Activated T-helper 1 cell treated with anti-CD3 and anti-CD28 coated beads, Interleukin-2, amount 50 U/mL, for 16 hours (primary cell): ENCODE measurements at places on chromosomes 4 and X.

DNA sequence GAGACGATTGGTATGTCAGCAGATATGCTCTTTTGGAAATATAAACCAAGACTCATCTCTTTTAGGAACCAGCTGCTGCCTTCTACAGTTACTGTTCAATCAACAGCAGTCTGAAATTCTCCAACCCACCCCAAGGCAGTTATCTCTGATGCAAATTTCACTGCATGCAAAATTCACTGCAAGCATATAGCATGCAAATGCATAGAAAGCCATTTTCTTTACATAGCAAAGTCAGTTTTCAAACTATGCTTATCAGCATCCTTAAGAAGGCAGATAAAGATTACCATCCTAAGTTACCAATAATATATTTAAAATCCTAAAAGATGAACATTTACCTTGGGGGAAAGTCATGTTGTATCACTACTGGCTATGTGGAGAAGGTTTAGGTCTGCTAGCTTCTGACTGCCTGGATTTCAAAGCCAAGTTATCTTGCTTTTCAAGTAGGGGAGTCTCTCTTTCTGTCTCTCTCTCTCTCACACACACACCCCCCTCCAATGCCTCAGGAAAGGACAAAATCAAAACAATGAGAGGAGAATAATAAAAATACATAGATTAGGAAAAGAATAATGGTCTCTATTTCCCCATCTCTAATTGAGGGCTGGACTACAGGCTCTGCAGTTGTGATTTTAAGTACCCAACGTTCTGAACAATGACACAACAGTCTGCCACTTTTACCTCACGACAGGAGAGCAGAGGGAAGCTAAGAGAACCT is 1.5 kb downstream of the NMU start:
- no peak for DNase-seq

DNA sequence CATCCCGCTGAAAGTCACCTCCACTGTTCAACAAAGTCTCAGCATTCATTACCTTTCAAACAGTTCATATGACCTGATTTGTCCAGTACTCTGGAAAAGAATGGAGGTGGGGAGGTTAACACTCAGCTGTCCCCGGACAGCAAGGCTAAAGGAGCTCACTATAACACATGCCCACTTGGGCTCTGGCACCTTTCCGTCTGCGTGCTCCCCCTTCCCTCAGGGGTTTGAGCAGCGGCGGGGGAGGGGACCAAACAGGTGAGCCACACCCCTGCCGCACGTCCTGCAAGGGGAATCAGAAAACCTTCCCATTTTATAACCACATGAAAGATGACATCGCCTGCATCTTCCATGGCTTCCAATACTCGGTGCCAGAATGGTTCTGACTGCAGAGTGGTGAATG is 39.9 kb upstream of the NFXL1 start:
- no peak for DNase-seq

DNA sequence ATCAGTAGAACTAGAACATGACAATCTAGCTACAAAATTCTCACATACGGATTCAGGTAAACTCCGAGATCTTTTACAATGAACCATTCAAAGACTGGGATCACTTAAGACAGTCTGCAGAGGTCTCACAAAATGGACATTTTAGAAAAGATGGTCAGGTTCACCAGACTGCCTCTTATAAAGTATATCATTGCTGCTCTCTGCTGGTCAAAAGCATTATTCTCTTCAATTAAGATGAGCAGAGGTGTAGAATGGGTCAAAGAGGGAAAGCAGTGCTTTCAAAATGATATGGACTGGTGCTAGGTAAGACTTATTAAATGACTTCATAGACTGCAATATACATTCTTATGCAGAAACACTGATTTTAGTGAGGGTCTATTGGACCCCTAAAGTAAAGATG is 434.7 kb downstream of the PACRGL start:
- DNase-seq, result no peak

DNA sequence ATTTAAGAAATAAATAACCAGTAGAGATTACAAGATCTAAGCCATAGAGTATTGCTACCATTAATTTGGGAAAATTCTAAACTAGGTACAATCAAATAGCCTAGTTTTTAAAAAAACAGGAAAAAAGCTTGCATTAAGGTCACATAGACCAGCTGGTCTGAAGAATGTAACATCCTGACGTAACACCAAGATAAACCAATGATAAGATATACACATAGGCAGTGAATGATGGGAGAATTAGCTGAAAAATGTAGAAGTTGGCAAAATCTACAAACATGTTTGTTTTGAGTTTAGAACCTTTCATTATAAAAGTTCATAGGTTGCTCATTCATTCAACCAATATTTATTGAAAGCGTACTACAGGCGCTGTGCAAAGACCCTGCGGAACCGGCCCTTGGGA is 120.0 kb downstream of the SH3RF1 start:
- no peak for DNase-seq

DNA sequence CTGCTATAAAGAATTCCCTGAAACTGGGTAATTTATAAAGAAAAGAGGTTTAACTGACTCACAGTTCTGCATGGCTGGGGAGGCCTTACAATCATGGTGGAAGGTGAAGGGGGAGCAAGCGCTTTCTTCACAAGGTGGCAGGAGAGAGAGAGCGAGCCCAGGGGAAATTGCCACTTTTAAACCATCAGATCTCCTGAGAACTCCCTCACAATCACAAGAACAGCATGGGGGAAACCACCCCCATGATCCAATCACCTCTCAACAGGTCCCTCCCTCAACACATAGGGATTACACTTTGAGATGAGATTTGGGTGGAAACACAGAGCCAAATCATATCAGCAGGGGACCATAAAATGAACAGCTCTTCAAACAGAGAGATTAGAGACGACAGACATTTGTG is 198.6 kb downstream of the MAGEB5 start:
- DNase-seq, result no peak

DNA sequence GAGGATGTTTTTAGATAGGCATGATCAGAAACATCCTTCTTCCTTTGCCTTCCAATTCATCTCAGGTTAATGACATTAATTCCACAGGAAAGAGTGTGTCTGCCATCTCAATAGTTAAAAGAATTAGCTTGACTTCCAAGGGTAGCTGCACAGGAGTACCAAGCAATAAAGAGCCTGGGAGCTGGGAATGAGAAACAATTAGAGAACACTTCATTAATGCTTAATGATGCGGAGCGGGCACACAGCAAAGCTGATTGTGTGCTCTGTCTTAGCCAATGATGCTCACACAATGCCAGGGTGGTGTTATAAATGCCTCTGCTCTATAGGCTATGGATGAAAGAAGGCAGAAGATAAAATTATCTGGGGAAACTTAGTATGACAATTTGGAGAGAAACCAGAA is 1052.5 kb upstream of the LCORL start:
- no peak for DNase-seq

DNA sequence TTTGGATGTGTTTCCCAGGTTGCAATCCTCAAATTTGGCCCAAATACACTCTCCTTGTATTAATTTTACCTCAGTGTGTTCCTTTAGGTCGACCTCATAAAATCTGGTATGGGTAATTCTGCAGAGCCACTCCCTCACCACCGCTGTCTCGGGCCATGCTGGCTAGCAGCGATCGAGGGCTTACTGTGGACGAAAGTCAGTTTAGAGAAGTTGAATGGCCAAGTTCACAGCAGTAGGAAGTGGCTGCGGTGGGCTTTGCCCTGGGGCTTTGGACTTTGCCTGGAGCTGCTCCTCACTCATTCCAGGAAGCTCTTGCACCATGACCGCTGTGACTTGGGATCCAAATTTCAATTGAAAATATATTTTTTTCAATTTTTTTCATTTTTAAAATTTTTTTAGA is 19.6 kb downstream of the TMEM187 start:
- DNase-seq, result no peak

GRCh38 chrX:151723156-151723760 is 7.4 kb downstream of the FATE1 start:
- DNase-seq, result no peak

GRCh38 chr4:17494258-17495190 is 17.4 kb downstream of the QDPR start:
- no peak for DNase-seq

- no peak for DNase-seq
Observed at GRCh38 chr4:76373919-76374552, 46.9 kb downstream of the CCDC158 start.

- DNase-seq, result no peak
Observed at GRCh38 chr4:41364876-41365275, 108.1 kb downstream of the UCHL1 start.

- DNase-seq, result peak; percentile 6
Observed at GRCh38 chrX:103215425-103215991, 600 bp downstream of the BEX4 start.

- no peak for DNase-seq
Observed at GRCh38 chr4:183532821-183533220, 28.0 kb downstream of the ING2 start.

- no peak for DNase-seq
Observed at GRCh38 chr4:67288964-67289363, 256.3 kb downstream of the CENPC start.

DNA sequence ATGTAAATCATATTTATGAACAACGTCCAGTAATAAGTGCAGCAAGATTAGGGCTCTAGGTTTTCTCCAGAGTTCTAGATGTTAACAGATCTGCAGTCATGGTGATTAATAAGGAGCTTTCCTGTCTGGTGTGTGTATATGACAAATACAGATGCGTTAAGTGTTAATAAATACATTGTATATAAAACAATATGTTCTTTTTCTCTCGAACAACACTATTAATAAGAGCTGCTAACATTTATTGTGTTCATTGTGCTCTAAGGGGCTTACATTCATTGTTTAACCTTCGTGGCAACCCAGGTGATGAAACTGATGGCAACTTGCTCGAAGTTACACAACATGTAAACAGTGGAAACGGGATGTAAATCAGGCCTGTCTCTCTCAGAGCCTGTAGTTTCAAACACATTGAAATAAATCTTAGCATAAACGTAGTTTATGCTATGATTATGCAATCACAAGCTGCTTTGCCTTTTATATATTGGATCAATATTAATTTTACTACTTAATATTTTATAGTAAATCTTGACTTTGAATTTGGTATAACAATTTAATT is 547 bp upstream of the CLGN start:
- no peak for DNase-seq

- no peak for DNase-seq
Observed at GRCh38 chr4:11446155-11446811, 17.6 kb upstream of the HS3ST1 start.

GRCh38 chrX:123905332-123905731 is 45.5 kb downstream of the XIAP start:
- no peak for DNase-seq

- DNase-seq, result no peak
Observed at GRCh38 chrX:153803211-153804099, 9.0 kb downstream of the SSR4 start.

GRCh38 chr4:40157436-40157835 is 39.4 kb upstream of the RHOH start:
- no peak for DNase-seq

DNA sequence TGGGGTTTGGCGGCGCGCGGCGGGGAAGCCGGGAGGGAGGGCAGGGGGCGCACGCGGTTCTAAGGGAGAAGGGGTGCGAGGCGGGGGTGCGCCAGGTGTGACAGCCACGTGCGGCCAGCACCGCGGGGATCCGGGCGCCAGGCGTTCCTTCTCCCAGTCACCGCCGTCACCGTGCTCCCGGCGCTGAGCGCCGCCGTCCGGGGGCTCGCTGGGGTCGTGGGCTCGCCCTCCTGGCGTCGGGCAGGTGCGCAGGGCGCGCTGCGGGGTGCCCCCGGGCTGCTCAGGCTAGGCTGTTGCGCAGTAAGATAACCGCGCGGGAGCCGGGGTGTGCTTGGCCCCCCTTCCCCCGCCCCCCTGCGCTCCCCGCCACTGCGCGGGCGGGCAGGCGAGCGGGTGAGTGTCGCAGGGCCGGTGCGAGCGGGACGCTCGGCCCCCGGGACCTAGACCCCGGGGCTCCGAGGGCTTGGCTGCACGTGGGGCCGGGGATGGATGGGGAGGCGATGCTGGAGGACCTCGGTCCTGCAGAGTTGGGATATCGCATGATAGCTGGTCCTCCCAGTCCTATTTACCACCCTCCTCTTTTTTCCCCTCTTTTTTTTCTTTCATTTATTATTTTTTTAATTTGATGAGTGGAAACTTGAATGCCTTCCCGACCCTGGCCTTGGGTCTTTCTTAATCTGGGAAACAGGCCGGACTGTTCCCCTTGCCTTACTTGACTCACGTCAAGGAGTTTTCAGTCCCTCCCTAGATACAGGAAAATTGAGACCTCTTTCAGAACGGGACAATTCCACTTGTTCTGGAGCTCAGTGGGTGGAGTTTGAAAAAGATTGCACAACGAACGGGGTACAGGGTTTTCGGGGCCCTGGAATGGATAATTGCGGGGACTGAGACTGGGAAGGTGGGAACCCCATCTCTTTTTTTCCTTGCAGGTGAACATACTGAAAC is 797 bp downstream of the TXLNG start:
- no peak for DNase-seq

DNA sequence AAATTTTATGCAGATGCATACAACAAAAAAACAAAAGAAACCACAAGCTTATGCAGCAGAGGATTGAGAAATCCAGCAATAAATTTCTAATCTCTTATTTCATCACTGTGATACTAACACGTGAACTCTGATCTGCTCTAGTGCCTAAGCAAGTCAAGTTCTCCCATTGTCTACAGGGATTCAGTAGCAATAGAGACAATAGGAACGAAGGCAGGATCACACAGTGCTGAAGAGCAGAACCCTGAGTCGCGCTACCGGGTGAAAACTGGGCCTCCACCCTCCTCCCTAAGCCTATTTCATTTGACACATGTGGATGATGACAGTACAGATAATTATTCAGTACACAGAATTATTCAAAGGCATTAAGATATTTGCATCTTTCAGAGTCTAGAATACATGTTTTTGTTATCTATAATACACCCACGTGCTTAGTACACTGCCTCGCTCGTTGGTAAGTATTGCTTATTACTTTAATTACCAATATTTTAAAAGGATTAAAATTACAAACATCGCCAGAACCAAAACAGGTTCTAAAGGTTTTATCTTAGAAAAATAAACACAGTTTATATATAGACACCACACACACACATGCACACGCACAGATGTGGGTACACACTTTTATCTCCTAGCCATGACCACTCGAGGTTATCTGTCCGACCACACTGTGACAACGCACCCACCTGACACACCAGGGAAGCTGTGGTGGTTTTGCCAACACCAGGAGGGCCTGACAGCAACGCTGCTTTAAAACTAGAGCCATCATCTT is 60.1 kb downstream of the RFC1 start:
- no peak for DNase-seq

- DNase-seq, result no peak
Observed at GRCh38 chr4:19675172-19675811, 576.4 kb upstream of the SLIT2 start.

- no peak for DNase-seq
Observed at GRCh38 chr4:74123065-74123728, 24.2 kb upstream of the CXCL2 start.
